HEK293T (cell line): ENCODE measurements at places on chromosomes 1 and 21.
A peak's percentile ranks its signal among the peaks of the same experiment; 100 is the strongest.

GRCh38 chr1:7993593-7994479, 32.3 kb downstream of the ERRFI1 start:
- DNase-seq = no peak

DNA sequence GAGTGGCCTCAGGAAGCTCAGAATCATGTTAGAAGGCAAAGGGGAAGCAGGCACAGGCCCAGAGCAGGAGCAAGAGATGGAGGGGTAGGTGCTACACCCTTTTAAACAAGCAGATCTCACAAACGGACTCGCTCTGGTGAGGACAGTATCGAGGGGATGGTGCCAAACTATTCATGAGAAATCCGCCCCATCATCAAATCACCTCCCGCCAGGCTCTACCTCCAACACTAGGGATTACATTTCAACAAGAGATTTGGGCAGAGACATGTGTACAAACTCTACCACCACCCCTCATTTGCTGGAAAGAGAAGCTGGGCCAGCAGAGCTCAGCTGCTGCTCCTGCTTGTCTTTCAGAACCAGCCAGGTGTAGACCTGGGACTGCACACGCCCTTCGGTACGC, 32.9 kb downstream of the MIS18A start:
- no peak for DNase-seq

- no peak for DNase-seq
Observed at GRCh38 chr1:58939146-58939545, 155.3 kb upstream of the JUN start.

DNA sequence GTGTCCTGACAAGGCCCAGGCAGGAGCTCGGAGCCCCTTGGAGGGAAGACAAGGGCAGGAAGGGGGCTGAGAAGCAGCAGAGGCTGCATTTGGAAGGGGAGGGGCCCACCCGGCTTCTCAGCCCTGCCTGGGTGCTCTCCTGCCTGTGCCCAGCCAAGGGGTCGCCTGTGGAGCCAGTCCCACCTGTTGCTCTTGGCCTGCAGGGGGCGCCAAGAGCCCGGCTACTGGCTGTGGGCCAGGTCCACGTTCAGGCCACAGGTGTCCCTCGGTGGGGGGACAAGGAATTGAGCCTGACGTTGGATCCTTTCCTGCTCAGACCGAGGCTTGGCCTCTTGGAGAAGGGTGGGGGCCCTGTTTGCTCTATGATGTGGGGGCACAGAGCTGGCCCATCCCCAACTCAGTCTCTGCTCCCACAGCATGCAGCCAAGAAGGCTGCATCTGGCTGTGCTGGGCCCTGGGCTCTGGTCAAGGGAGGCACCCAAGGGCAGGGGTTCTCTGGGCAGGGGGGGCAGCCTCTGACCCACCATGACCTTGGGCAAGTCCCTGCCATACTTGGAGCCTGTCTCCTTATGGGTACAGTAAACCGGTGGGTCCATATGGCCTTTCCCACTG, 10.9 kb downstream of the WNT4 start:
- DNase-seq = peak; percentile 84
